ENCODE measurements at places on chromosomes 5 and 9.

GRCh38 chr5:172725273-172725672 is 45.7 kb downstream of the DUSP1 start:
- no peak for DNase-seq

DNA sequence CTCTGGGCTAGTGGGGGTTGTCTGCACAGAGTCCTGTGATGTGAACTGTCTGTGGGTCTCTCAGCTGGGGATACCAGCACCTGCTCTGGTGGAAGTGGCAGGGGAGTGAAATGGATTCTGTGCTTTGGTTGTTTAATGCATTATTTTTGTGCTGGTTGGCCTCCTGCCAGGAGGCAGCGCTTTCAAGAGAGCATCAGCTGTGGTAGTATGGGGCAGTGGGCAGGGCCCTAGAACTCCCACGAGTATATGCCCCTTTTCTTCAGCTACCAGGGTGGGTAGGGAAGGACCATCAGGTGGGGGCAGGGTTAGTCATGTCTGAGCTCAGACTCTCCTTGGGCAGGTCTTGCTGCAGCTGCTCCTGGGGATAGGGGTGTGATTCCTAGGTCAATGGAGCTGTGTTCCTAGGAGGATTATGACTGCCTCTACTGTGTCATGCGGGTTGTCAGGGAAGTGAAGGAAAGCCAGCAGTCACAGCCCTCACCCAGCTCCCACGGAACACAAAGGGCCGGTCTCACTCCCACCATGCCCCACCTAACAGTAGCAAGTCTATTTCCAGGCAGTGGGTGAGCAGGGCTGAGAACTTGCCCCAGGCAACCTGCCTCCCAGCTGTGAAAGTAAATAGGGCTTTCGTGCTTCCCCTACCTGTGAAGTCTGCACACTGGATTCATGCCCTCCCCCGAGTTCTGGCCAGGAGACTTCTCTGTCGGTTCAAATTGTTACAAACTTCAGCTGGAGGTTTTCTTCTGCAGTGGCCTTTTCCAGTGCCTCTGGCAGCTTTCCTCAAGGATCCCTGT is 25.7 kb upstream of the FAM81B start:
- DNase-seq: no peak

DNA sequence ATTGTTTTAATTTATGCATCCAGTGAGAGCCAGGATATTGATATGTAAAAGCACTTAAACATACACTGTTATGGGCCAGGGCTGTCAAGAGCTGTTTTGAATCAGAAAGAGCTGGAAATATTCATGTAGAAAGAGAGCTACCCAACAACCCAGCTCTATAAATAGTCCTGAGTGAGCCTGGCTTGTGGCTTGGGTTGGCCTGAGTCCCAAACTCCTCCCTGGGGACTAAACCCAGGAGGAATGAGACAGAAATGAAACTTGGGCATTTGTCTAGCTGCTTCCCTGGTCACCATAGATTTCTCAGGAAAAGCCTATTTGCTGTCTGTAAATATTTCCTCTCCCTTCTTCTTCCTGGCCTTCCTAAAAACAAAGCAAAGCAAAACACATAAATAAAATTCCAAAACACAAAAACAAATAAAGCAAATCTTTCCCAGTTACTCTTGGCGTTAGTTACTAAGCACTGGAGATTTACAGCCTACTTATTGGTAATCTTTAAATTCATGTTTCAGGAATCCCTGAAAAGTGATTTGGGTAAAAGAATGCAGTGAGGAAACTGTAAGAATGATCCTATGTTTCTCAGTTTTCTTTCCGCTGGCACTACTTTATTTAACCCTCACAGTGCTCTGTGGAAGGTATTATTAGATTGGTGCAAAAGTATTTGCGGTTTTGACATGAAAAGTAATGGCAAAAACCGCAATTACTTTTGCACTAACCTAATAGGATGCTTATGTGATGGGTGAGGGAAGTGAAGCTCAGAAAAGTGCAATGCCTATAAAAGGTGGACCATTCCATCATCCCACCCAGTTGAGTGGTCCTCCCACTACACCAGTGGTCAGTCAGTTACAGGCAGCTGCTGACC is 111.8 kb downstream of the CARTPT start:
- DNase-seq: peak; percentile 32

- no peak for DNase-seq
These were observed 75.3 kb upstream of the IL12B start for GRCh38 chr5:159405611-159406031.

DNA sequence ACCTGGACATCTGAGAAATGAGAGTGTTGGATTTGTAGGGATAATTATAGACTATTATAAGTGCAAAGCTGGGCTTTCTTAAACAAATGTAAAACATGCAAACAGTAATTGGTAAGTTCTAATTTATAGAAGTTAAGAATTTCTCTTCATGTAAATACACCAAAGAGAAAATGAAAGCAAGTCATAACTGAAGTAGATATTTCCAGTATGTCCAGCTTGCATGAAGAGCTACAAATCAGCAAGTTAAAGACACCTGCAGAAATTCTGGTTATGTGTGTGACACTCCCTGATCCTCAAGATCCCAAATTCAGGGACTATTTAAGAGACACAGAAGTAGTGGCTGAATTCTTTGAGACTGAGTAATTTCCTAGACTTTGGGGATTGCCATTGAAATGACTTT is 308.9 kb downstream of the TLE4 start:
- DNase-seq: no peak

- DNase-seq: no peak
These were observed 15.4 kb downstream of the FAM174A start for GRCh38 chr5:100550531-100551051.

GRCh38 chr9:122239722-122240121 is 11.0 kb upstream of the LHX6 start:
- no peak for DNase-seq

GRCh38 chr9:92968081-92968480 is 20.8 kb downstream of the FGD3 start:
- no peak for DNase-seq

- no peak for DNase-seq
These were observed 131.0 kb upstream of the DAB2 start for GRCh38 chr5:39555788-39556187.

- no peak for DNase-seq
These were observed 420.5 kb downstream of the EBF1 start for GRCh38 chr5:158679221-158679641.

GRCh38 chr9:34035656-34036055 is 13.0 kb downstream of the UBAP2 start:
- DNase-seq: no peak

GRCh38 chr9:89667726-89668125 is 62.9 kb downstream of the GADD45G start:
- peak; percentile 75 for DNase-seq

Data from colonic mucosa (tissue), 4 donors.